ENCODE measurements at places on chromosomes 16 and 17. TPM values are rescaled to one million over a fixed set of nuclear protein-coding genes. Genes with fewer than 3 reads are reported as not detected.

DNA sequence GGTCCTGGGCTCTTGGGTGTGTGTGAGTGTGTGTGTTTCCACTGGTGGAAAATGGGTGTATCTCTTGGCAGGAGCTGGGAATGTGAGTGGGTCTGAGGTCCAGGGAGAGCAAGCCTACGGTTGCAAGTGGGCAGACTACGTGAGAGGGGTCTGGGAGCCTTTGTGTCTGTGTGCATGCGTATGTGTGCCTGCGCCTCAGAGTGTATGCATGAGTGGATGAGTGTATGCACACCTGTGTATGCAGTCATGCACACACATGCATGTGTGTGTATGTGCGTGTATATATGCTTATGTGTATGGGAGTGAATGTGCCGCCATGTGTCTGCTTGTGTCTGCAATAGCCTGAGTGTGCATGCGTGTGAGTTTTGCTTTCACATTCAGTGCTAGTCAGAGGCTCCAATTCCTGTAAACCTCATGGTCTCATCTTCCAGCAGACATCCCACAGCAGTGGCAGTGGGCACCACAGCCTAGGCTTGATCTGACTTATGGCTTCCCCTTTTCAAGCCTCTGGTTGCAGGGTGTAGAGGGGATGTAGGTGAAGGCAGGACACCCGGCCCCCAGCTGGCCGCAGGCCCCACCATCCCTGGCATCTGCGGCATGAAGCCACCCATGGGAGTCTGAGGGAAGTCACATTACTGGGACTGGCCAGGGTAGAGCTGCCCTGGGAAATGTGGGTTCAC is 19.7 kb upstream of the RMI2 start:
- no peak for DNase-seq

DNA sequence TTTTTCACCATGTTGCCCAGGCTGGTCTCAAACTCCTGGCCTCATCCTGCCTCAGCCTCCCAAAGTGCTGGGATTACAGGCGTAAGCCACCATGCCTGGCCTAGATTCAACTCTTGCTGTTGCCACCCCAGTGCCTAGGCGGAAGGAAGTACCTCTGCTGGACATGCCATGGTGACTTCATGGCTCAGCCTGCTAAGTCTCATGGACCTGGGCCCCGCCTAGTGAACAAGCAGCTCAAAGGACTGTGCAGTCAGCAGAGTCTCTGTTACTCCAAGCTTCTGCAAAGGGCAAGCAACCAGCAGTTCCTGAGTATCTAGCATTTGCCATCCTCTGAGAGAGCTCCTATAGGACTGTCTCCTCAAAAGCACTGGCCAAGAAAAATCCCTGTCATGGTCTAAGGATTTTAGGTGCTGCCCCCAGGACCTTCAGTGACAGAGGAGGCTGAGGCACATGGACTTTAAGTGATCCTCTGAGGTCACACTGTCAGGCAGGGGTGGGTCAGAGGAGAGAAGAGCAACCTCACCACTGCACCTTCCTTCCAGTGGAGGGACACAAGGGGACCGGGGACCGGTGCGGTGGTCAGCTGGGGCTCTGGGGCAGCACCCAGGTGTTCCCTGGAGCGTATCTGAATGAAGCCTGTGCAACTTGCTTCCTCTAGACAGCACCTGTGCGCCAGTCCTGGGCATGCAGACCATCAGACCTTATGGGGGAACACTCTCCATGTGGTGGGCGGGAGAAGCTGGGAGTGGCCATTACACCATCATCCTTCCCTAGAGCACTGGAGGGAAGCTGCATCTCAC is 71.3 kb downstream of the IL21R start:
- DNase-seq = no peak

DNA sequence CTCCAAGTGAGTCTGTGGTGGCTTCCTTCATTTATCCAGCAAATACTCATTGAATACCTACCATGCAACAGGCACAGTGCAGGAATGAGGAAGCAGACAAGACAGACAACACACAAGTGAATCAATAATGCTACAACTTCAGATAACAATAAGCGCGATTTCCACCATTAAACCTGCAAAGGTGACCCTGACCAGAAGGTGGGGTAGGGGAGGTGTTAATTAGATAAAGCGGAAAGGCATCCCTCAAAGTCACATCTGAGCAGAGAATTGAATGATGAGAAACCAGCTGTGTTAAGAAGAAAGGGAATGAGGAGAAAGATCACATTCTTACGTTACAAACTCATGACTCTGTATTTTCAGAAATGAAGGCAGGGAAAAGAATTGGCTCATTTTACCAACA is 26.3 kb downstream of the ZZEF1 start:
- DNase-seq = no peak

ANKRD40CL gene
- not detected for total RNA-seq

DNA sequence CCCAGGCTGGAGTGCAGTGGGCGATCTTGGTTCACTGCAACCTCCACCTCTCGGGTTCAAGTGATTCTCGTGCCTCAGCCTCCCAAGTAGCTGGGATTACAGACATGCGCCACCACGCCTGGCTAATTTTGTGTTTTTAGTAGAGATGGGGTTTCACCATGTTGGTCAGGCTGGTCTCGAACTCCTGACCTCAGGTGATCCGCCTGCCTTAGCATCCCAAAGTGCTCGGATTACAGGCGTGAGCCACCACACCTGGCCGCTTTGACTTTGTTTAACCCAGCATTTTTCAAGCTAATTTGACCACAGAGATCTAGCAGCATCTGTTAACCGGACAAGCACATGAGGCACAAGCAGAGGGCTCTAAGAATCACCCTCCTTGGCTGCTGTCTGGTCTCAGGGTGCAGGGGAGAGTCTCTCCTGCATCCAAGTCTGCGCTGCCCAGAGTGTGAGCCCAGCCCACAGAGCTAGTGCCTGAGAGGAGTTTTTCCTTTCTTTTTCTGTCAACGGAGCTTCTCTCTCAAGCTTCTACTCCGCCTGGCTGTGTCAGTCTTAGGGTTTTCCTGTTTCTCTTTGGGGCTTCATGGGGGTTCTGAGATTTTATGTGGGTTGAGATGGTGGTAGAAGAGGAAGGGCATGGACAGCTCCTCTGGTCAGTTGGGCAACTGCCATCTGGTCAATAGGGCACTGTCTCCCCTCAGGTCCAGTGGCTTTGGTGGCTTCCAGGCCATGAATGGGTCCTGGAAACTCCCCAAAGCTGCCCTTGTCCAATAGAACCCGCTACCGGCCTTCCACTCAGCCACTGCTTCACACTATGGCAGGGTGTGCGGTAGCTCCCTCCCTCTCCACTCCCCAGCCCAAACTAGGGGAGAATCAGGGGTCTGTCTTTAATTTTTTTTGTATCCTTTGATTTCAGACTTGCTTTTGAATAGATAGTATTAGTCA is 59.6 kb downstream of the TNFRSF13B start:
- peak; percentile 53 for DNase-seq

GRCh38 chr17:15894258-15894657 is 50.7 kb upstream of the ADORA2B start:
- no peak for DNase-seq

Measured in cardiac septum (tissue), 1 donor.